ENCODE measurements at places on chromosomes 11 and 22. TPM values are rescaled to one million over a fixed set of nuclear protein-coding genes. Genes with fewer than 3 reads are reported as not detected.

DNA sequence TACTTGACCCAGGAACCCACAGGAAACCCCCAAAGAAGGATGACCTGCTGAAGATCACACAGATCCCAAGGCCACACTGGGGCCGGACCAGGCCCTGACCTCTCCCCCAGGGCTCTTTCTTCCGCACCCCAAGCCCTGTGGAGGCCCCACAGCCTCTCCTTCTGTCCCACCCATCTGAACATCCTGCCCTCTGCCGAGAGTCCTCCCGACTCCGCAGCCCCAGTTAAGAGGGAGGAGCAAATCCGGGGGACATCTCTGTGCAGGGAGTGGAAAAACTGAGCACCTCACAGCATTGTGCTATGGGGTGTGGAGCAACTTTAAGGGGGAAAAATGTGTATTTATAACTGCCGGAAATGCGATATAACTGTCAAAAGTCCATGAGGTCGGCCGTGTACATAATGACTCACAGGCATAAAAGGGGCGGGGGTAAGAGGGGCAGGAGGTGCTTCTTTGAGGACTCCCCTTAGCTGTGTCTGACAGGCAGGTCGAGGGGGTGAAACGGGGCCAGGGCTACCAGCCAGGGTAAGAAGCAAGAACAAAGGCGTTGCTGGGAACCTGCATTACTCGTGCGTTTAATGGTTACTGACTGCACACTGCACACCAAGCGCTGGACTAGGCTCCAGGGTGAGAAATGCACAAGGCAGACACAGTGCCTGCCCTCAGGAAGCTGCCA is 57.2 kb downstream of the WNT11 start:
- DNase-seq: peak; percentile 77

GRCh38 chr22:46239261-46240048 is 10.6 kb downstream of the CDPF1 start:
- DNase-seq: no peak

GRCh38 chr22:35708453-35708852 is 9.2 kb upstream of the APOL5 start:
- no peak for DNase-seq

INS gene
- total RNA-seq: not detected

DNA sequence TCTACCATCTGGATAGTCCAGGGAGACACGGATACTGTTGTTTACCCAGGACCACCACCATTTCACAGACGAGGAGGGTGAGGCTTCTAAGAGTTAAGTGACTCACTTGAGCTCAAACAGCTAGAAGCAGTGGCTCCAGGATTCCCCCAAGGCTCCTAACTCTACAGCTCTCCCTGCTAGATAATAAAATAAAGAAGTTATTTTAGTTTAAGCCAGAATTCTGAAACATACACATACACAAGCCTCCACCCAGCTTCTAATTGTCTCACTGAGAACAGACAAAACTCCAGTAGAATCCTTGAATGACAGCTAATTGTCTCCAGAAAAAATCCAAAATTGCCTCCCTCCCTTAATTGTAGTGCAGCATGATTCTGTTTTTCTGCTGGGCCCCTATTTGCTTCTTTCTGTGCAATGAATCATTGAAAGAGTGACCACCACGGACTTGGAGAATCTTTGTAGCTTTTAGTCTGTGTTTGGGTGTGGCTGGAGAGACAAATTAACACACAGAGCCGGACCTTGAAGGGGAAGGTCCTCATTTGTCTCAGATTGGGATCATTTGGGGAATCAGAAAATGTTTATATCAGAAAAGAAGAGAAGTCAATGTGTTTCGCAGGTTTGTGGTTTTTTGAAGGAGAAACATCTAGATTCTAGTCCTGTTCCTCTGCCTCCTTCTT is 64.9 kb downstream of the COMMD9 start:
- DNase-seq: no peak

- no peak for DNase-seq
These were observed 21.8 kb upstream of the EIF3M start for GRCh38 chr11:32561835-32562234.

- DNase-seq: peak; percentile 91
These were observed 555.3 kb downstream of the MIAT start for GRCh38 chr22:27212617-27213177.

- no peak for DNase-seq
These were observed 9.0 kb upstream of the BID start for GRCh38 chr22:17783312-17783711.

DNA sequence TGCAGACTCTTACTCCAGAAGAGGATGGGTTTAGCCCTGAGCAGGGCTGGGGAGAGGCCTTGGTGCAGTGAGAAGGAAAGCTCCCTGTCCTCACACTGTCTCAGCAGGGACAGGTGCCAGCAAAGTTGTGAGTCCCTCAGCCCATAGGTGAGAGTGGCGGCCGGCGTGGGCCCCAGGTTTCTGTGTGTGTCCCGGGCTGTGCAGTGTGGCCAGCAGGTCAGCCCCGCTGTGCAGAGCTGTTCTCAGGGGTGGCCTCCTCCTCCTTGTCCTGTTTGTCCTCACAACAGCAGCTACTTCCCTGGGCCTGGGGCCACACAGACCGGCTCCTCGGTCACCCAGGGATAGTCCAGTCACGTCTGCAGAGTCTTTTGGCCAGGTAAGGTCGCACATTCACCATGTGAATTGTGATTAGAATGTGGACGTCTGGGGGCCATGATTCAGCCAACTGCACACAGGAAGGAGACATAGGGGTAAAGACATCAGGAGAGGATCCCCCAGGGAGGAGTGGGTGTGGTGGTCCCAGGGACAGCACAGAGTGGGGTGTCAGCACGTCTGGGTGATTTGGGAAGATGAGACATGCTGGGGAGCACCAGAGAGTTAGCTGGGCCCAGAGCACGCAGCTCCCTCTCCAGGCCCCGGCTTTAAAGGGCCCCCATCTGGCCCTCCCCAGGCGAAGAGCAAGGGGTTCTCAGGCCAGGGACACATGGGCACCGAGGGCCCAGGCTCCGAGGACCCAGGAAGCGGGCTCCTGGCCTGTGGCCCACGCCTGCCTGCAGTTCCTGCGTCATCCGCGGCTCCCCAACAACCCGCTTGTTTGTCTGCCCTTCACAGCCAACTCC is 81.6 kb downstream of the MYEOV start:
- DNase-seq: peak; percentile 84

NCF4 gene
- 2.6 TPM for total RNA-seq

PRR33 gene
- not detected for total RNA-seq

DNA sequence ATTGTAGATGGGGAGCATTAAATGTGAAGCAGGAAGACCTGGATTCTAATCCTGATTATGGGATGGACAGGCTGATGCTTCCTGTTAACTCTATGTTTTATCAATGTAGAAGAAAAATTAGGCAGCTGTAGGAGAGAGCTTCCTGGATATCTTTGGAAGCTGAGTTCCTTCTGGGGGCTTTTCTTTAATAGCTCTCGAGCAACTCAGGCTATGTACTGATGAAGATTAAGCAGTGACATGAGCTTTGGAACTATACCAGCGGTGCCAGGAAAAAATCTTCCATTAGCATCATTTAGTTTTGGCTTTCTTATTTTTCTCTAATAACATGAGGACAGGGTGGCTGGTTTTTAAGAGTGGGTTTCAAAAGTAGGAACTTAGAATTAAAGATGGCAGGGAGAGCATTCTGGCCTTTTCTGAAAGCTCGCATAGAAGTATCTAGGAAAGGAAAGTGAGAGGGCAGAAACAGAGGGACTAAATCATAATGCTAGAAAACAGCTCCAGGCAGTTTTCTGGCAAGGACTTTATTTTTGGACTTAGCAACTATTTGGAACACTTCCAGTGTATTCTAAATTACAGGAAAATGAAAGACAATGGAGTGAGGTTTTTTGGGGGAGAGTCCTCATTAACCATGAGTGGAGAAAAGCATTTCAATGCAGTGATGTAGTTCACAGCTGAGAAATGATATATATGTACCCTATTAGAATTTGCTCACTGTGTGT is 69.2 kb upstream of the RRM1 start:
- DNase-seq: no peak

LMO1 gene
- total RNA-seq: 7.0 TPM

Measured in lower leg skin (tissue), 4 donors.